ENCODE measurements at places on chromosomes 13 and 19.

DNA sequence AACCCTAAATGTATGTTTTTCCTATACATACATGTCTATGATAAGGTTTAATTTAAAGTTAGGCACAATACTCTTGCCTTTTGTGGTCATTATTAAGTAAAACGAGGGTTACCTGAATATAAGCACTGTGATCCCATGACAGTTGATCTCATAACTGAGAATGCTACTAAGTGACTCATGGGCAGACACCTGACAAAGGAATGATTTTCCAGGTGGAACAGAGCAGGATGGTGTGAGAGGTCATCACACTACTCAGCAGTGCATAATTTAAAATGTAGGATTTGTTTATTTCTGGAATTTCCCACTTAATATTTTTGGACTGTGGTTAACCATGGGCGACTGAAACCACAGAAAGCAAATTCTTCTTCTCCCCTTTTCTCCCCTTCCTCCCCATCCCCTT is 178.9 kb downstream of the UGGT2 start:
- peaks cover 4% of the 10 kb centered on the region for H3K36me3 ChIP-seq
- H3K27me3 ChIP-seq = no peaks in the 10 kb centered on the region
- H3K4me3 ChIP-seq = no peak overlapping the region
- H3K4me1 ChIP-seq = no peaks in the 10 kb centered on the region
- no peak overlapping the region for H3K27ac ChIP-seq

DNA sequence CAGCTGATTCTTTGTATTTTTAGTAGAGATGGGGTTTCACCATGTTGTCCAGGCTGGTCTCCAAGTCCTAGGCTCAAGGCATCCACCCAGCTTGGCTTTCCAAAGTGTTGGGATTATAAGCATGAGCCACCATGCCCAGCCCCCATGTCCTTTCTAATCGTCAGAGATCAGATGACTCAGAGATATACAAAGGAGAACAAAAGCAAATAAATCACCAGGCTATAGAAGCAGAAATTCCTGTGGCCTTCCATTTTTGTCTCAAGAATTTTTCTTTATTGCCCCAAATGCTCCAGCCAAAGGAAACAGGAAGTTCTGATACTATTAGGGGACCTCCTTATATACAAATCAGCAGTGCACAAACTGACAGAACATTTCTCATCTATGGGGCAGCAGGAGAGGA is 207.8 kb downstream of the RFC3 start:
- no peak for DNase-seq
- H3K4me1 ChIP-seq = no peaks in the 10 kb centered on the region
- H3K27me3 ChIP-seq = no peaks in the 10 kb centered on the region
- H3K4me3 ChIP-seq = no peak overlapping the region
- no peak overlapping the region for H3K27ac ChIP-seq

GRCh38 chr19:33436360-33437345 is 63.1 kb downstream of the CEBPG start:
- H3K4me1 ChIP-seq = no peaks in the 10 kb centered on the region
- H3K27ac ChIP-seq = no peak overlapping the region
- H3K27me3 ChIP-seq = no peaks in the 10 kb centered on the region
- no peak for DNase-seq

- H3K27me3 ChIP-seq = no peaks in the 10 kb centered on the region
- H3K27ac ChIP-seq = no peak overlapping the region
- H3K36me3 ChIP-seq = no peaks in the 10 kb centered on the region
- no peaks in the 10 kb centered on the region for H3K4me1 ChIP-seq
- H3K4me3 ChIP-seq = no peak overlapping the region
Observed at GRCh38 chr13:26743971-26744370, 16.6 kb downstream of the GPR12 start.

DNA sequence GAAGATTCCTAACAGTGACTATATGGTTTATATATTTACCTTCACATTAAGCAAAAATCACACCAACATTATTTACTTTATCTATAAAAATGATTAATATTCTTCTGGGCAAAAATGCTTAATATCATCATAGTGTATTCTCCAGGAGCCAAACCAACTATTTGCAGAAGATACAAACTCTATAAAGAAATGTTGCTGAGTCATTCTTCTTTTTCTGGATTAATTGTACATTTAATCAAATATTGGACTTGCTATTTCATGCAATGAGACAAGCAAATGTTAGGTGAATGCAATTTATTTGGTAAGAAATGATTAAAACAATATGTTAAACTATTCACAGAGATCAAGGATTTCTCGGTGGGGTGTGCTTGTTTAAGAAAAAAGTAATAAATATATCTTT is 1075.8 kb downstream of the PCDH9 start:
- H3K4me3 ChIP-seq = no peak overlapping the region
- no peaks in the 10 kb centered on the region for H3K4me1 ChIP-seq
- H3K27me3 ChIP-seq = no peaks in the 10 kb centered on the region
- DNase-seq = no peak

DNA sequence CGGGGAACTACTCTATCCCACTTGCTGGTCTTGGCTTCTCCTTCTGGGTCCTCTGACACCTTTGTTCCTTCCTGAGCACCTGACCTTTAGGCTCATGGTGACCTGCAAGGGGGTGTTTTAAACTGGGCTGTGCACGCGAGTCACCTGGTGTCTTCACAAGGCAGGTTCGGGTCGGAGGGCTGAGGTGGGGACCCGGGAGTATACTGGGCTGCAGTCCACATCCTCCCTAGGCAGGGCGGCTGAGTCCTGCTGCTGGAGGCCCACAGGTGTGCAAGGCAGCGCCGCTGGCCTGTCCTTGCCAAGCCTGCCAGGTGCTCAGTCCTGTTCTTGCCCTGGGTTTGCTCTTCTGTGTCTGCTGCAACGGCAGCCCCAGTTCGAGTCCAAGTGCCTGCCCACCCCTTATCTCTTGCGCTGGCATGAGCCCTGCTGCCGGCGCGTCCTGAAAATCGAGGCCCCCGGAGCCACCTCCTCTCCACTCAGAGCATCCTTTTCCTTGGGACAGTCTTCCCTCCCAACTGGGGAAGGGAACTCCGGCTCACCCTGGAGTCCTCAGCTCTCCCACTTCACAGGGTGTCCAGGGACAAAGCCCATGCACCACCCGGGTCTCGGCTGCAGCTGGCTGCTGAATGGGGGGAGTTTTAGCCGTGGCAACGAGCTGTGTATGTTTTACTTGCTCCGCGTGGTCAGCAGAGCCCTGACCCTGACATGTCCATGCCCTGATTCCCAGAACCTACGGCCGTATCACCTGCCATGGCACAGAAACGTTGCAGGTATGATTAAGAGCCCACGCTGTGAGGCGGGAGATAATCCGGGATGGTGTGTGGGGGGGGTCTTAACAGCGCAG is 193.5 kb downstream of the TEX29 start:
- no peaks in the 10 kb centered on the region for H3K36me3 ChIP-seq
- H3K27me3 ChIP-seq = no peaks in the 10 kb centered on the region
- no peaks in the 10 kb centered on the region for H3K4me1 ChIP-seq

- no peaks in the 10 kb centered on the region for H3K36me3 ChIP-seq
- H3K27ac ChIP-seq = no peak overlapping the region
- H3K4me1 ChIP-seq = no peaks in the 10 kb centered on the region
- no peak for DNase-seq
Observed at GRCh38 chr13:110014719-110015118, 228.3 kb upstream of the IRS2 start.

- no peaks in the 10 kb centered on the region for H3K27me3 ChIP-seq
- H3K27ac ChIP-seq = no peak overlapping the region
- no peaks in the 10 kb centered on the region for H3K36me3 ChIP-seq
- no peaks in the 10 kb centered on the region for H3K4me1 ChIP-seq
Observed at GRCh38 chr13:62320129-62321108, 904.8 kb upstream of the PCDH20 start.

DNA sequence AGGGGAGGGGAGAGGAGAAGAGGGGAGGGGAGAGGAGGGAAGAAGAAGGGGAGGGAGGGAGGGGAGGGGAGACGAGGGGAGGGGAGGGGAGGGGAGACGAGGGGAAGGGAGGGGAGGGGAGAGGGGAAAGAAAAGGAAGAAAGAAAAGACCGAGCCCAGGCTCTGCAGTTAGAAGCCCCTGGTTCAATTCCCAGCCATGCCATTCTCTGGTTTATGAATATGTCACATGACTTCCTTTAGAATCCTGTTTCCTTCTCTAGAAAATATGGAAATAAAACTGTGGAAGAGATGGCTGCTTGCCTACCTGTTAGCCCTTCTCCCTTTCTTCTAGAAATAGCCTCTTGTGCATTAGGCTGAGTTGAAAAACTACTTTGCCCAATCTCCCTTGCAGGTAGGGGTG is 14.3 kb downstream of the TNNT1 start:
- H3K4me1 ChIP-seq = no peaks in the 10 kb centered on the region
- H3K27ac ChIP-seq = no peak overlapping the region
- no peak overlapping the region for H3K4me3 ChIP-seq
- peaks cover 9% of the 10 kb centered on the region for H3K27me3 ChIP-seq
- no peak for DNase-seq
- H3K36me3 ChIP-seq = no peaks in the 10 kb centered on the region

- H3K27ac ChIP-seq = no peak overlapping the region
- no peak for DNase-seq
- H3K36me3 ChIP-seq = no peaks in the 10 kb centered on the region
- H3K4me3 ChIP-seq = no peak overlapping the region
- no peaks in the 10 kb centered on the region for H3K4me1 ChIP-seq
Observed at GRCh38 chr19:19269952-19270694, 3.0 kb downstream of the TM6SF2 start.

Measured in ascending aorta (tissue), 2 donors.